ENCODE measurements at places on chromosomes 16 and 17.

DNA sequence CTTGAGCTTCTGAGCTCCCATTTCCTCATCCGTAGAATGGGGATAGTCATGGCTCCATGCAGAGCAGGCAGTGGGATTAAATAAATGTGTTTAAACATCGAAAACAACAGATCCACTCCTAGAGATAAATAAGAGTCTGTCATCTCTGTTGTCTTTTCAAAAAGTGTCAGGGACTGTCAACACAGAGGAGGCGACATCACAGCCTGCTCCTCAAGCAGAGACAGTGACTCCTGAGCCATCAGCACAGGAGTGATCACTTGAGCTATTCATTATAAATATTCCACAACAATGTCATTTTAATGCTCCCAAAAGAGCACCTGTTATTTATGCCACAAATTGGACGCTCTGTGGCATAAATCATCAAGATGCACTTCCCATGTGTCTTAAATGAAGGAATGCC lies 605.6 kb upstream of the CDH5 start:
- DNase-seq, result no peak

DNA sequence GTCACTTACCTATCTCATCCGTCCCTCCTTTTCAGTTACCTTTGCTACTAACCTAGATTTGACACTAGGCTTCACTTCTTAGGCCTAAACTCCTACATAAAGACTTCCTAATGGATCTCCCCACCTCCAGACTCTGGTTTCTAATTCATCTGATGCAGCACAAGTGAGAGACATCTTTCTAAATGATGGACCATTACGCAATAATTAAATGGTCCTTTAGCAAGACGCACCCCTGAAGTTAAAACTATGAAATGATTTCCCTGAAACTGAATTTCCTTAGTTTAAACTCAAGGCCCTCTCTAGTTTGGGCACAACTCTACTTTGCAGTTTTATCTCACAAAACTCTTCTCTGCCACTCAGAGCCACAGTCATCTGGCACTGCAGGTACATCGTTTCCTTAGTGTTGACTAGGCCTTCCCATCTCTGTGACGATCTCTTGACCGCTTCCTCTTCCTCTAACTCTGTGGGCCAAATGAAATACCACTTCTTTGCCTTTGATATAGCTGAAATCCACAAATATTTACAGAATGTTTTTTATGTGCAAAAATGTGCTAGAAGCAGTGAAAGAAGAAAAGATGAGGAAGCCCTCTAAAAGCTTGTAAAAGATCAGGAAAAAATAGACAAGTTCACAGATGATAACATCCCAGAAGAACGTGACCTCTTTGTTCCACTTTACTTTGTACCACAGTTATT lies 3.3 kb downstream of the SYNRG start:
- DNase-seq, result peak; percentile 60

GRCh38 chr16:54930869-54931119 lies 129 bp downstream of the IRX5 start:
- no peak for DNase-seq

GRCh38 chr16:49964973-49965372 lies 60.1 kb upstream of the CNEP1R1 start:
- no peak for DNase-seq

DNA sequence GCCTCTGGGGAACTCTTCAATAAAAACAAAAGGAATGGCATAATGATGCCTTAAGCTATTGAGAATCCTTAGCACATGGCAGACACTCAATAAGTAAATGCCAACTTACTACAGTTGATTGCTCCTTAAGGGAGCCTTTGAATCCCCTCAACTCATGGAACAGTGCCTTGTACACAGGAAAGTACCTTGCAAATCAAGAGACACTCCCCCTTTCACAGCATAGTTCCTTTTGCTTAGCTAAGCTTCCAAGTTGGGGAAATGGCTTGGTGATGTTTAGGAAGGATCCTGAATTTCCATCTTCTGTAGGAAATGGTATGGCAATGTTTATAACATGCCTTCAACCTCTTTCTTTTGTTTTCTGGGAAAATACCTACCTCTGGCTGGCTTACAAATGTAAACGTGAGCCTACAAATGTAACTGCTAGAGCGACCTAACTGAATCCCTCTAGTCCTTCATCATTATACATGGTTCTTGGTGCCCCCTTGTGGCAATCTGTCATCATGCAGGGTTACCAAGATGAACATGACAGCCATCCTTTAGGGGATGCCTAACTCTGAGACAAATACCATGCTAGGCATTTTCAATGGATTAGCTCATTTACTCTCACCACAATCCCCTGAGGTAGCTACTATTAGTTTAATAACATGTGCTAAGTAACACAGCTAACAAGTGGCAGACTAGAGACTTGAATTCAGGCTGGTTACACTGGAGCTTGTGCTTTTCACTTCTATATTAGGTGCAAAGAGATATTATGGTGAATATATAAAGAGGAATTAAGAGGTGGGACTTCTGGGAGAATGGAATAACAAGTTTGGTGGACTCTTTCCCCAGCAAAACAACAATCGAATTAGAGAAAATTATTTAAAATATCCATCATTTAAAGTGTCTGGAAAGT lies 65.0 kb downstream of the MMD start:
- DNase-seq, result peak; percentile 83

- no peak for DNase-seq
Measured at GRCh38 chr16:62829607-62830006, 793.4 kb upstream of the CDH8 start.

GRCh38 chr17:48177816-48178215 lies 70.2 kb downstream of the SNX11 start:
- no peak for DNase-seq

Measured in ELR (cell line).